ENCODE measurements at places on chromosomes 12 and 14. TPM values are rescaled to one million over a fixed set of nuclear protein-coding genes. Genes with fewer than 3 reads are reported as not detected.

Gene MED6
- 36.1 TPM for polyA plus RNA-seq

Gene GMPR2
- 117 TPM for polyA plus RNA-seq

Gene NGB
- polyA plus RNA-seq: not detected

Gene RNASE1
- 159 TPM for polyA plus RNA-seq

Gene KLRC2
- polyA plus RNA-seq: not detected

Gene GLIPR1L1
- 0.70 TPM for polyA plus RNA-seq

Gene CLEC12A
- polyA plus RNA-seq: 0.68 TPM

Gene SLC8A3
- 0.55 TPM for polyA plus RNA-seq

DNA sequence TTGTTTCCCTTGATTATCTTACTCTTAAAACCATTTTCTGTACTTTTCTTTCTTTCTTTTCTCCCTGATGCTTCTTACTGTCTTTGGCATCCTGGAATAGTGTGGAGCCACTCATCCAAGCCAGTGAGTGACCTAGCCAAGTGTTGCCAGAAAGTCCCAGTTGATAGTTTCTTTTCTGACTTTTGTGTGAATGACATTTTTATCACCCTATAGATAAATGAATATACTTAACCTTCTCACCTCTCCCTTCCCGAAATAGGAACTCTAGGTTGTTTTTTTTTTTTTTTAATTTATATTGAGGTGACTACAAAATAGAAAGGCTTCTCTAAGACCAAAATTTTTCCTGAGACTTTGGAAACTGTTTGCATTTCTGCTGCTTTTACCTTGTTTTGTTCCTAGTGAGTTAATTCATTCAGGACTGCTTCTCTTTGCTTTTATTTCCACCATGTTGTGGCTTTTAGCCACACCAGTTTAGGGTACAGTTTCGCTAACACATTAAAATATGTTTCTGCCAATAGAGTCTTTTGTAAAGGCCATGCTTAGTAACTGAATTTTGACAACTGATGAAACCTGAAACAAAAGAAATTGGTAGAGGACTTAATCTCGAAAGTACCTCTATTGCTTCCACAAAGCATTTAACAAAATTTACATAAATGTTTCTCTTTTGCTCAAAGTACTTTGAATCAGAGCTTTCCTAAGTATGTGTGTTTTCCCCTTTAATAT is 194.6 kb downstream of the ERC1 start:
- DNase-seq: no peak

GRCh38 chr12:32309811-32310736 is 89.3 kb upstream of the FGD4 start:
- no peak for DNase-seq

GRCh38 chr12:60148831-60149230 is 553.0 kb downstream of the SLC16A7 start:
- no peak for DNase-seq

- DNase-seq: no peak
Observed at GRCh38 chr12:116708826-116709756, 28.8 kb downstream of the SPRING1 start.

- DNase-seq: no peak
Observed at GRCh38 chr14:39593377-39593776, 161.1 kb upstream of the FBXO33 start.

DNA sequence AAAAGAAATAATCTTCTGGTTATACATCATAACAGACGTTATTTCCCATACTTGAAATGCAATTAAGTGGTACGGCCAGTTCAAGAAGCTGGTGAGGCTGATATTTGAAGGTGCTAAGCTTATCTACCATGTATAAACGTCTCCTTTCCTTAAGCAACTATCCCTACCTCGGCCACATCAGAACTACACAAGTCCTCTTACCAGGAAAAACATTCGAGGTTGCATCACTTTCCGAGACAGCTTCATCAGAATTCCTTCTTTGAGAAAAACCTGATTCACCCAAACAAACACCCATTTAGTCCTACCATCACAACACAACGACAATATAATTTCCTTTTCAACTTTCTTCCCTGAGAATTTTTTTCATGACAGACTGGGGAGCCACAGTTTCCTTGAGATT is 33.9 kb upstream of the NR2C1 start:
- DNase-seq: no peak

DNA sequence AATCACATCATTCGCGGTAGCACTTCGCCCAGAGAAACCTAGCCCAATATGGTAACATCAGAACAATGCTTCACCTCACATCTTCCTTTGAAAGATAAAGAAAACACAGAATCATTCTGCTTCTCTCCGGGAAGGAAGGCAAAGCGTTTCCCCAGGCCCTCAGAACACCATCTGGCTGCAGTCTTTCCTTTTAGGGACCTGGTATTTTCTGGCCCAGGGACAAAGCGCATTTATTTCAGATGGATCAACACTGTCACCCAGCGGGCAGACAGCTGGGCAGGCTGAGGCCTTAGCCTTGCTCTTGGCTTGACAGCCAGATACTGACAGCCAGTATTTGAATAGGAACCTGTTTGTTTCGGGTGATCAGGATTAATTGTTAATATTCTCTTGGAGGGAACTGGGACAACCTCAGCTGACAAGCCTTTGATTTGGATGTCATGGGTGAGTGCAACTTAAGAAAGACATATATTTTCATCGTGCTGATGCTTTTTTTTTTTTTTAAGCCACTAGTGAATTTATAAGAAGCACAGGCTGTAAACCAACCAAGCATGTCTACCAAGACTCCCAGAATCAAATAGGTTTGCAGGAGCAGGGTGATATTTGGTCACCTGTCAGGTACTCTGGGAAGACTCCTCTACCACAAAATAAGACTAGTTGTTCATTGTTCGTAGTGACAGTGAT is 118.9 kb downstream of the VEZT start:
- peak; percentile 71 for DNase-seq

DNA sequence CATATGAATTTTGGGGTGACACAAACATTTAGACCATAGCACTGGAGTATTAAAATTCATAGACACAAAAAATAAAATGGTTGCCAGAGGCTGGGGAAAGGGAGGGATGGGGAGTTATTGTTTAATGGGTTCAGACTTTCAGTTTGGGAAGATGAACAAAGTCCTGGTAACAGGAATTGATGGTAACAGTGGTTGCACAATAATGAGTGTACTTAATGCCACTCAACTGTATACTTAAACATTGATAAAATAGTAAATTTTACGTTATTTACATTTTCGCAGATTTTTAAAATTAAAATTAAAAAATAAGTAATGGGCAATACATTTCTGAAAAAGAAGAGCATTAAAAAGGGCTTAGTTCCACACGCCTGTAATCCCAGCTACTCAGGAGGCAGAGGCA is 35.6 kb upstream of the USP15 start:
- DNase-seq: no peak

GRCh38 chr14:53621921-53622320 is 334.7 kb downstream of the BMP4 start:
- DNase-seq: no peak

DNA sequence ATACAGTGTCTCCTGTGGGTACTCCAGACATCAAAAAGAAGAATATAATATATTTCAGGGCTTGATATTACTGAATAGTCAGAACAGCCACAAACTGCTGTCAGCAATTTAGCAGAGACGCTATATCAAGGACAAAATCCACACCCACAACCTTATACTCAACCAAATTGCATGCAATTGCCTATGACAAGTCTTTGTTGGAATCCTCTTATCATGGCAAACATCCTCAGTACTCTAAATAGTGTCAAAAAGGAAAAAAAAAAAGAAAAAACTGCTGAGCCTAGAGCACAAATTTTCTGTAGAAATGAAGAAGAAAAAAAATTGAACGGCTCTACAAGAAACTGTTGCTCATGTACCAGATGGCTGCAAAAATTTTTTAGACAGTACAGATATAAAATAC is 485.7 kb downstream of the TMTC2 start:
- no peak for DNase-seq

- DNase-seq: no peak
Observed at GRCh38 chr12:70400124-70400523, 34.0 kb downstream of the KCNMB4 start.

DNA sequence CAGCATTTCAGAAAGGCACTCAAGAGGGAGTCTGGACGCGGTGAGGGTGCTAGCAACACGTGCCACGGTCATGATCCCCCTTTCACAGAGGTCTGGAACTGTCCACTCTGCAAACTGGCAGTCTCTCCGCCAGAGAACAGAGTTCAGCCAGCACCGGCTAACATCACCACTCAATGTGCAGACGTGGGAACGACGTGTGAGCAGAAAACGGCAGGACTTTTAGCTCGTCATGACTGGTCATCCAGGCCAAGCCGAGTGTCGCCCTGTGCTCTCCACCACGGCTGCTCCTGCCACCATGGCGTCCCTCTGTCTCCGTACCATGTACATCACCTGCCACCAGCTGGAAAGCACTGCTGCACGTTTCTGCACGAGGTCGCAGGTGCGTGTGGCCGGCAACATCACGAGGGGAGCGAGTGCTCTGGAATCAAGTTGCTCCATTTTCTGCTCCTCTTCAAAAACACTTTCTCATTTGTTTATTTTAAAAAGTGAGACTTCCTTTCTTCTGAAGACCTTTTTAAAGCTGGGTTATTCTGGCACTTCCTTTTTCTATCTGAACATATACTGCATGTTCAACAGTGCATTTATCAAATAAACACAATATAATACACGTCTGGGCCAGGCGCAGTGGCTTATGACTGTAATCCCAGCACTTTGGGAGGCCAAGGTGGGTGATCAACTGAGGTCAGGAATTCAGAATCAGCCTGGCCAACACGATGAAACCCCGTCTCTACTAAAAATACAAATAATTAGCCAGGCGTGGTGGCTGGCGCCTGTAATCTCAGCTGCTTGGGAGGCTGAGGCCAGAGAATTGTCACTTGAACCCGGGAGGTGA is 28.0 kb downstream of the SLC15A4 start:
- no peak for DNase-seq

DNA sequence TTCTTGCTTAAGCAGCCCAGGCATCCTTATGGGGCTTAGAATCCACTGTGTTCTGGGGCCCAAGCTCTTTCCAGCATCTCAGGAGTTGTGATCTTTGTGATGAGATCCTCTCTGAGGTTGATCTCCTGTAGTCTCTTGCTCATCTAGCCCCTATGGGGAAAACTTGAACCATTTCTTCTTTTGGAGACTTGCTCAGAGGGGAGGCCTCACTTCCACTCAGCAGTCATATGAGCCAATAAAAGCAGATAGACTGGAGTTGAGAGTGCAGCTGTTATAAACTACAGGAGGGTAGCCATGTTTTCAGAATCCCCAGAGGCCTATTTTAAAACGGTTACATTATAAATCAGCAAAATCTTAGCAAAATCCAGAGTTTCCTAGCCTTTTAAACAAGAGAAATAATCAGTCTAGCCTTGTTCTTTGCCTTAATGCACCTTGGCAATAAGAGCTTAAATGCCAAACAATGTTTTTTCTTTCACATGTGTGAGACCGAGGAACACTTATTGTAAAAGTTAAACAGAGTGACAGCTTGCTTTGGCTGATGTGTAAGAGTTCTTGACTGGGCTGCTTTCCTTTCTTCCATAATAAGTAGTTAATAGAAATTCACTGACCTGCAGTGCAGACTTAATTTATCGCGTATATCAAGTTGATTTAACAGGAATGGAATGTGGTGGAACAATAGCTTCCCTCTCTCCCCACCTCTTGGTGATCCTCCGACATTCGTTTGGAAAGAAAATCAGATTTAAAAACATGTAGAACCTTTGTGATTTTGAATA is 168.3 kb downstream of the NEDD1 start:
- peak; percentile 28 for DNase-seq

DNA sequence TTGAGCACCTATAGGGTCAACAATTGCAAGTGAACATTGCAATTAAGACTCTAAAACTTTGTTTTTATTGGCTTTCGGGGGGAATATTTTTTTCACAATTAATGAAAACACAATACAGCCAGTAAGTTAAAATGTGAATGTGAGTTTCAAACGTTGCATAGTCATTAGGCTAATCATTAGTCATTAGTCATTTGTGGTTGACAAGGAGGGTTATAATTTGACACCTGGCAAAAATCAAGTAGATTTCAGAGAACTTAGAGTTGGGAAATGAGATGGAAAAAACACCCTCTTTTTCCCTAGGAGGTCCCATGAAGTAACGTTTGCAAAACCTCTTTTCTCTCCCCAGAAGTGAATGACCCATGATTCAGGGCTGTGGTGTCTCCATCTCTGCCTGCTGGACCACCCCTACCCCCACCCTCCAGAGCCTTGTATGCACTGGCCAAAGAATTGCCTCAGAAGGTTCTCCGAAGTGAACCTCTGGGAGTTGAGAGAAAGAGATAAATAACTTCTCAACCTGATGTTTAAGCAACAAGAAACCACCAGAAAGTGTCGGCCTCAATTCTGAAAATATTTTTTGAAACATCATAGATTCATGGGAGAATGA is 196.3 kb downstream of the PAX9 start:
- DNase-seq: no peak

- DNase-seq: no peak
Observed at GRCh38 chr12:4300883-4301282, 20.1 kb upstream of the TIGAR start.

- DNase-seq: no peak
Observed at GRCh38 chr12:12019881-12020280, 50.9 kb upstream of the BCL2L14 start.

- DNase-seq: no peak
Observed at GRCh38 chr12:14959463-14959862, 1.9 kb downstream of the ARHGDIB start.

GRCh38 chr12:46933947-46934346 is 108.2 kb upstream of the SLC38A4 start:
- no peak for DNase-seq
